ENCODE measurements at places on chromosomes 3 and 15.

GRCh38 chr15:67098768-67099282 is 33.4 kb downstream of the SMAD3 start:
- no peak for DNase-seq

DNA sequence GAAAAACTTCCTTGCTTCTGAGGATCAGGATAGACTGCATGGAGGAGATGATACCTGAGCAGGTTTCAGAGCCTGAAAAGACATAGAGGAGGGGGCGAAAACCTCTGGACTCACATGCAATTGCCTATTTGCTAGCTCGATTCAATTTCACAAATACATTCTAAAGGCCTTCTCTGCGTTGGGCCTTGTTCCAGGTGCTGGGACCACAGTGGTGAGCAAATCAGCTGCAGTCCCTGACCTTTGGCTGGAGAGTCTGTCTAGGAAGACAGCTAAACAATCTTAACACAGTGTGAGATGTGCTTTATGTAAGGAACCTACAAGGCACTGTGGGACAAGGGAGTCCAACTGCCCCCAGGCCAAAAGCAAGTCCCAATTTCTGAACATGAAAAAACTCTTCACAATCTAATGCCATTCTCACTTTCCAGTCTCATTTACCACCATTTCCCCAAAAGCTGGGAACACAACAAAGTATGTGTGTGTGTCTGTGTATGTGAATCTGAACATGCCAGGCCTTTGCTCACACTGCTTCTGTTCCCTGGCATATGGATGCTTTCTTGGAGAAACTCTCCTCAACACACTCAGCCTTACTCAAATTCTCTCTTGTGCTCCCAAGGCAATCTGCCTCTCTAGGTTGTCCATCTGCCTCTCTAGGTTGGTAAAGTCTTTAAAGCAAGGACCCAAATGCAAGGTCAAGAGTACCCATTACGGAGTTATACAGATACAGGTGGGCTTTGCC is 2.1 kb upstream of the PCCB start:
- DNase-seq: no peak

DNA sequence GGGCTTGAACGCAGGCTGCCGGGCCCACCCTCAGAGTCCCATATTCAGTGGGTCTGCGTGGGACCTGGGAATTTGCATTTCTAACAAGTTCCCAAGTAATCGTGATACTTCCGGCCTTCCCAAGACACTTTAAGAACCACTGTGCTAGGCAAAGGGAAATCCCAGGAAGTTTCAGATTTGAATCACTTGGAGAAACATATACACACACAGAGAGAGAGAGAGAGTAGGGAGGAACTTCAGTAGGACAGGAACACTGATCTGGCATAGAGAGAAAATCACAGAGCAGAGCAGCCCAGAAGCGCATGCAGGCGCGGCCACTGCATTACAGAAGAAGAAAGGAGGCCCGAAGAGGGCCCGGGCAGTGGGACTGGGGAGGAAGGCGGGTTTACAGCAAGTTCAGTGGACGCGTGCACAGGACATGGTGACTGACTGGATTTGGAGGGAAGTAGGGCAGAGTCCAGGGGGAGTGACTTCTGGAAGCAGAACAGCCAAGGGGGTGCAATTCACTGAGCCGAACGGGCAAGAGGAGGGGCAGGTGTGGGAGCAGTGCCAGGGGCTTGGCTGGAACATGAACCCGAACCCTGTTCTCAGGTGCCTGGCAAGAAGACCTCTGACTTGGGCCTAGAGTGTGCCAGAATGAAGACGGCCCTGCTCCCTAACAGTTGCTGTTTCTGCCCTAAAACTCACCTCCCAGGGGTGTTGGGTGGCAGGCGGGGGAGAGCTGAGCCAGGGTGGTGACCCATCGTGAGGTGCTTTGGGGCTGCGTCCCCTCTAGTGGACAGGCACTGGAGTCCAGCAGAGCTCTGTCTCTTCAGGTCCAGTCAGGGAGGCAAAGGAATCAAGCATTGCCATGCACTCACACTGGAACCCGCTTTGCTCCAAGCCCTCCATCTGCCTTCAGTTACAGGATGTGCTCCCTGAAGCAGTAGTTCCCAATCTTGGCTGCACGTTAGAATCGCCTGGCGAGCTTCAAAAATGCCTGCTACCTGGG is 101.3 kb upstream of the HES1 start:
- no peak for DNase-seq

DNA sequence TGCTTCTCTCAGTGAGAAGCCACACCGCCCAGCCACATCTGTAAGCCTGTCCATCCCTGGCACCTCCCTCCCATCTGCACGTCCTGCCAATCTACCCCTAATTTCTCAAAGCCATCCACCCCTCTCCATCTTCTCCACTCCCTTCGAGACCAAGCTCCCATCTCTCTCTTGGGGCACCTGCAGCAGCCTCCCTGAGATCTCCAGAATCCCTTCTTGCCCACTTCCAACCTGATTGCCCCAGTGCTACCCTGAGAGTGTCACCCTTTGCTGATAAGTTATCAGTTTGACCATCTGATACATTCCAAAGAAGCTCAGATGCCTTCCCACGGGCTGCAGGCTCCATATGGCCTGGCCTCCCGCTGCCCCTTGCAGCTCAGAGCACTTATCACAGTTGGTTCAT is 496.1 kb downstream of the SHQ1 start:
- no peak for DNase-seq

GRCh38 chr15:73225358-73226015 is 143.3 kb downstream of the HCN4 start:
- DNase-seq: no peak

DNA sequence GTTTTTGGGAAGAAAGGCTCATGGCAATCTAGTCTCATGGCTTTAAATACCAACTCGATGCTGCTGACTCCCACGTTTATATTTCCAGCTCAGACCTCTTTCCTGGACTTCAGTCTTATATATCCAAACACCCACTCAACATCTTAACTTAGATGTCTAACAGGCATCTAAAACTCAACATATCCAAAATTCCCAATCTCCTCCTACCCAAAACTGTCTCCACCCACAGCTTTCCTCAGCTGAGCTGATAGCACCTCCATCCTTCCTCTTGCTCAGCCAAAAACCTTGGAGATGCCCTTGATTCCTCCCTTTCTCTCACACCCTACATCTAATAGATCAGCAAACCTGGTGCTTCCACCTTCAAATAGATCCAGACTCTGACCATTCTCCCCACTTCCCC is 202.5 kb downstream of the TLE3 start:
- no peak for DNase-seq

- no peak for DNase-seq
Observed at GRCh38 chr3:99407257-99407656, 231.1 kb upstream of the COL8A1 start.

DNA sequence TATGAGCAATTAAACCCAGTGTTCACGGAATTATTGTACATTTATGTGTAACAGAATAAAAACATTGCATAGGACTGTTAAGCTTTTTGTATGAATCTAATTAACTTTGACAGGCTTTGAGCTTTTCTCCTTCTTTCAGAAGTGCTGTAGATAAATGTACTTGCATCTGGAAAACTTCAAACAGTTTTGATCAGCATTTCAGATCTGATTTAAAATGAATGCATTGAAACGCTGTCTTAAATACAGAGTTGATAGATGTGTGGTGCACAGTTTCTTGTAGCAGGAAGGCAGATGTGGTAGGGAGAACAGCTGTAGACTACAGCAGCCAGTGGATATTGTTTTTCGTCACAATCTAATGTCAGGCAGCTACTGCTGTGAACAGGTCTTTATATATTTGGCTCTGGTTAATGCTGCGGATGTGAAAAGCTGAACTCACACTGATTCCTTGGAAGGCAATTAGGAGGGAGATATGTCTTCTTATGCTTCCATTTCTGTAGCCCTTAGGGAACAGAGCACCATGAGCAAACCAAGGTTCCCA is 193.8 kb upstream of the GOLIM4 start:
- DNase-seq: no peak

DNA sequence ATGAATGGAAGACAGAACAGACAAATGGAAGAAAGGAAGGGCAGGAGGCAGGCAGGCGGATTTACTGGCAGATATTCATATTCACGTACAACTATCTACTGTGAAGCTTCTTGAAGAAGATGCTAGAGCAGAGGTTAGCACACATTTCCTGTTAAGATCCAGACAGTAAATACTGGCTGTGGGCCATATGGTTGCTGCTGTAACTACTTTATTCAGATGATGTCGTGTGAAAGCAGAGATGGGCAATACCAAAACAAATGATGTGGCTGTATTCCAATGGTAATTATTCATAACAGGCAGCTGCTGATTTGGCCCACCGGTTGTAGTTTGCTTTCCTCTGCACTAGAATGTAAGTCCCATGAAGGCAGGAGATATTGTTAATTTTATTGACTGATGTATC is 115.7 kb upstream of the PRTG start:
- DNase-seq: no peak

DNA sequence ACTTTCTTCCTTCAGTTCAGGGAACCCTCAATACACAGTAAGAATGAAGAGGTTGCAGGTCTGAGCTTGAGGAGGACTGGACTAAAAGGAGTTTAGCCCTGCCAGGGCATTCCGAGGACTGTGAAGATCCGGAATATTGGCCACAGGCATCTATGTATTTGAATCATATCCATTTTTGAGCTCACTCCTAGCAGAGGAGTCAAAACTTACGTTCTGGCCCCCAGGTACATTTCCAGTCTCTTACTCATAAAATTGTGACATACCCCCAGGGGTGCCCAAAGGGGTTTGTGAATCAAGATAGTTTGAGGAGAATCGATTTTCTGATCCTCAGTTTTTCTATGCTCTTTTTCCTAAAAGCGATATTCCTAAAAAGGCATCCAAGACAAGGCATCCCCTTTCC is 27.6 kb upstream of the SRP14 start:
- no peak for DNase-seq

DNA sequence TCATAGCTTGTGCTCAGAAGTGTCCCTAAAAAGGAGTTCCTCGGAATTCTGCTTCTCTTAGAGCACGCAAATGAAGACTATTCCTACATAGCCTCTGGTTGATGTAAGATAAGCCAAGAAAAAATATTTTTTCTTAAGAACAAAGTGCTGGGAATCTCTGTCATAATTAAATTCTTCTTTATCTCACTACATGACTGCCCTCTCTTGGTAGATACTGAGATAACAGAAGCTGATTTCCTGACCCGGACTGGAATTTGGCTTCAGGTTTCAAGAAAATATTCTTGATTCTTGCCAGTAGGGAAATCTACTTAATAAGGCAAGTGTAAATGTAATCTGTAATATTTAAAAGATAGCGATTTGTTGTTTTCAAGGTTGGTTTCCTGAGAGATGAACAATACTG is 31.3 kb upstream of the SETMAR start:
- no peak for DNase-seq

DNA sequence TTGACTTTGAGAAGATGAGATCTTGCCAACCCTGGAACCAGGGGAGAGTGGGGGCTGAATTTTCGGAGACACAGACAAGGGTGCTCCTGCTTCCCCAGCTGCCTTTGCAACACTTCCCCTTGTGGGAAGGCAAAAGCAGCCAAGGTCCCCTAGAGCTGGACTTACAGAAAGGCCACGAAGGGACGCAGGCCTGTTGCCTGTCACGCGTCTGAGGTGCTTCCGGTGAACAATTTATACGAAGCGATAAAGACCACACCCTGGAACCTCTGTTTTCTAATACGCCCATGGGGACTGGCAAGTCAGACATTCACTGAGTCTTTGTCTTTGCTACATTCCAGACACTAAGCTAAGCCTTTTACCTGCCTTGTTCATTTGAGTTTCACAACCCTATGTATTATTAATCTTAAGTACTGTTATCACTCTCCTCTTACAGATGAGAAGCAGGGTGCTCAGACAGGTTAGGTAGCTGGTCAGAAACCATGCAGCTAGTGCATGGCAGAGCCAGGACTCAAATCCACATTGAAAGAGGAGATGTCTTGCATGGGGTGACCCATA is 13.2 kb downstream of the MEGF11 start:
- DNase-seq: no peak

DNA sequence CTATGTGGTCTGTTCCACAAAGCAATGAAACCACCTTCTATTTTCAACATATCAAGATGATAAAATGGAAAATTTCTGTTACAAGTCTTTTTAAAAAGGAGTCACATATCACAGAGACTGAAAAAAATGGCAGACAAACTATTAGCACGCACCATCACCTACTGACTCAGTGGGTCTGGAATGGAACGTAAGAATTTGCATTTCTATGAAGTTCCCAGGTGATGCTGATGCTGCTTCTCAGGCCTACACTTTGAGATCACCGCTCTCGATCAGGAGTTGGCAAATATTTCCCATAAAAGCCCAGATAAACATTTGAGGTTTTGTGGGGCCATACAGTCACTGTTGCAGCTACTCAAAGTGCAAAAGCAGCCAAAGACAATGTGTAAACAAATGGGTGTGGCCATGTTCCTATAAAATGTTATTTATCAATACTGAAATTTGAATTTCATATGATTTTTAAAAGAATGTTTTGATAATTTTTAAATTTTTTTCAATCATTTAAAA is 142.9 kb downstream of the ADAM10 start:
- no peak for DNase-seq

- no peak for DNase-seq
Observed at GRCh38 chr3:184541886-184542562, 19.6 kb upstream of the EPHB3 start.

GRCh38 chr3:127448161-127448561 is 142.4 kb downstream of the TPRA1 start:
- DNase-seq: no peak

DNA sequence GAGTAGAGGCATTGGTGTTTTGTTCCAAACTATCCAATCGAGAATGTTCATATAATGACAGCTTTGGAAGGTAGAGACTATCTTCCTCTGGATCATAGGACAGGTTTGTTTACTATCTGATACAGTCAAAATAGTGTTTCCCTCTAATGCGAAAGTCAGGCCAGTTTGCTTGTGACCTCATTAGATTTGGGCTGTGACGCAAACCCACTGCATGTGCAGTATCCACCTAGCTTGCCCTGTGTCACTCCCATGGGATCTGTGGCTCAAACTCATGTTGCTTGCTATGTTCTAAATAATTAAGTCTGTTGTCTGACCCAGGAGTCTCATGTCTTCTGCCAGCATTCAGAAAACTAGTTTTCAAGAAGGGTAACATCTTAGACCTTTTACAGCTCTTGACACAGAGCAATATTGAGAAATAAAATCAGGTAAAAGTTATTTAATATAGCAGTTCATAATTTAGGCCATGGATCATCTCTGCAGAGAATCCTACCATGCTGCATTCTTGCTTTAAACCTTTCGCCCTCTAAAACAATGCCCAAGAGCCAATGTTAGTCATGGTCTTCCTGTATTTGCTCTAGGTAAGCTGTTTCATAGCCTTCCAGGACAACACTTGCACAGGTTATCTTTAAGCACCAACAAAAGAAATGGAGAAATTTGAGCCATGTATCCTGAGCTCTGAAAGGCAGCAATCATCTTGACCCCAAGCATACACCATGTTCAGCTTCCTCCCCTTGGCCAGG is 26.4 kb downstream of the NIT2 start:
- no peak for DNase-seq

DNA sequence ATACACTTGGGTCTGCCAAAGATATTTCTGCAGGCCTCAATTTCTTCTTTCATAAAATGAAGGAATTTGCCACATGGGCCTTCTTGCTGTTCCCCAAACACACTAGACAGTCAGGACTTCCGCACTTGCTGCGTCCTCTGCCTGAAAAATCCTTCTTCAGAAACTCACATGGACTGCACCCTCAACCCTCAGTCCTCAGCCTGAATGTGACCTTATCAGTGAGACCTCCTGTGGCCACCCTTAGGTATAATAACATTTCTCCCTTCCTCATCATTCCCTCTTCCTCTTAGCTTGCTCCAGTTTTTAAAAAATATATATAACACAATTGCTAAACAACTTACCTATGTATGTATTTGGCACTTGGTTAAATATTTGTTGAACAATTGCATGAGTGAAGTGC is 257.5 kb downstream of the MFSD1 start:
- DNase-seq: no peak
